Suprapubic skin (tissue), 4 donors: ENCODE measurements at places on chromosomes 4 and X.

DNA sequence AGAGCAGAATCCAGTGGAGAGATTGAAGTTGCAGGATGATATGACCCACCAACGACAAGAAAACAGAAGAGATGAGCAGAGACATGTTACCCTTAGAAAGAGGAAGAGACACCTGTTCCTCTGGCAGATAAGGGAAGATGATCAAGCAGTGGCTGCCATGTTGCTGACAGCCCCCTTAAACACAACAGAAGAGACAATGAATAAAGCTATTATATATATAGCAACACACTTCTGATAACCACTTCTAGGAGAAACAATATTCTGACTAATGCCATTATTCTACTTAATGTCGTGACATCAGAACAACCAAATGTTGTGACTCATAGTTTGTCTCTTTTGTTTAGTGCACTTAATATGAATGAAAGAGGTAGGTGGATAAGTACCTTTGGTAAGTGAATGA, 44.9 kb downstream of the SH3RF1 start:
- H3K27ac ChIP-seq, result no peak overlapping the region
- H3K4me1 ChIP-seq, result peaks cover 8% of the 10 kb centered on the region
- no peaks in the 10 kb centered on the region for H3K27me3 ChIP-seq
- DNase-seq, result no peak
- no peaks in the 10 kb centered on the region for H3K36me3 ChIP-seq
- H3K4me3 ChIP-seq, result no peak overlapping the region

GRCh38 chrX:9935436-9935835, 31.7 kb upstream of the CLDN34 start:
- no peak for DNase-seq
- no peaks in the 10 kb centered on the region for H3K4me1 ChIP-seq
- no peaks in the 10 kb centered on the region for H3K27me3 ChIP-seq

GRCh38 chrX:13179100-13179499, 134.7 kb upstream of the FAM9C start:
- no peaks in the 10 kb centered on the region for H3K4me1 ChIP-seq
- no peak overlapping the region for H3K27ac ChIP-seq
- H3K4me3 ChIP-seq, result no peak overlapping the region
- no peaks in the 10 kb centered on the region for H3K36me3 ChIP-seq

DNA sequence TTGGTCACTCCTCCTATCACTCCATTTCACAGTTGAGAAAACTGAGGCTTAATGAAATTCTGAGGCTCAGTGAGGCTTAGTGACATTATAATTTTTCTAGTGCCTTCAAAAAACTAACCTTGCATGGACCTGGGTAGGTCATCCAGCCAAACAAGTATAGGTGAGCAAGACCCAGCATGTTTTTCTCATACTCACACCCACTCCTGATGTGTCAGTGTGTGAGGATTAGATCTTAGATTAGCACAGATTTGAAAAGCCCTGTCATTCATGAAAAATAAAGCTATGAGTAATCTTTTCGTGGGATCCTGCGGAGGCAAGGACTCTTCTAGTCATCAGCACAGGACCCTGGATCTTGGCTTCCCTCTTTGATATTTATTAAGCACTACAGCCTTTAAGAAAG, 146.7 kb downstream of the CHIC2 start:
- H3K27me3 ChIP-seq, result no peaks in the 10 kb centered on the region
- H3K27ac ChIP-seq, result no peak overlapping the region
- DNase-seq, result no peak
- H3K4me3 ChIP-seq, result no peak overlapping the region

- no peak for DNase-seq
- no peaks in the 10 kb centered on the region for H3K27me3 ChIP-seq
- no peak overlapping the region for H3K4me3 ChIP-seq
- H3K36me3 ChIP-seq, result no peaks in the 10 kb centered on the region
- H3K27ac ChIP-seq, result no peak overlapping the region
- H3K4me1 ChIP-seq, result no peaks in the 10 kb centered on the region
Measured at GRCh38 chrX:131216828-131217227, 72.3 kb downstream of the IGSF1 start.

DNA sequence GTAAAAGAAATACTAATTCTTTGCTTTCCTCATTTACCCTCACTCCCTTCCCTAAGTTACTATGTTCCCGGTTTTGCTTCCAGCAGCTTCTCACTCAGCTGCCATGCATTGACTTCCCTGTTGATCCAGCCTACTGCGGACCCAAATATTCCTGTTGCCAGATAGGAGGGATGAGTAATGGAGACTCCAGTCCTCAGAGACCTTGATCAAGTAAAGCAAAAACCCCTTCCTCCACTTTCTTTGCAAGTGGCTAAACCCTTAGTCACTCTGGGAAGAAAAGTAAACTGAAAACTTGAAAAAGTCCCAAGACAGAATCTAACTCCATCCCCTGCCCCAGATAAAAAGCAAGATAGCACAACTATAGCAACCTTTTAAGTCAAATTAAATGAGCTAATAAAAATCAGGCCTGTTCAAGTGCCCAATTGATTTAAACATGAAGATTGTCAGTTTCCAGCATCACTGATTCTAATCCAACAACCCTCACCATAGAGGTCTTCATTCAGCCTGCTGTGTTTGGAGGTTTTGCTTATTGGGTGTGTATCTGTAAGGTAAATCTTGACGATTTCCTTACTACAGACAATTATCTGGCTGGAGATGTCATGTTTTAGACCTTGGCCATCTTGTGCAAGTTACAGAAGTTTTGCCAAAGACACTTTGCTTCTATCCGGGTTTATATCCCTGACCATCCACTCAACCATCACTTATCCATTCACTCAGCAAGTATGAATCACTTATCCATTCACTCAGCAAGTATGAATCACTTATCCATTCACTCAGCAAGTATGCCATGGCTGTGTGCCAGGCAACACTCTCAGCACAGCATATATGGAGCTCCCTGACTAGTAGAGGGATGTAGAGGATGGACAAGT, 17.6 kb downstream of the FGFBP1 start:
- H3K36me3 ChIP-seq, result no peaks in the 10 kb centered on the region
- H3K4me3 ChIP-seq, result no peak overlapping the region
- peaks cover 4% of the 10 kb centered on the region for H3K4me1 ChIP-seq
- no peak overlapping the region for H3K27ac ChIP-seq
- no peak for DNase-seq

- H3K4me3 ChIP-seq, result no peak overlapping the region
- no peaks in the 10 kb centered on the region for H3K27me3 ChIP-seq
- no peak overlapping the region for H3K27ac ChIP-seq
- DNase-seq, result no peak
- no peaks in the 10 kb centered on the region for H3K36me3 ChIP-seq
Measured at GRCh38 chr4:126238013-126238412, 923.3 kb downstream of the FAT4 start.

GRCh38 chrX:64093761-64094160, 111.7 kb downstream of the AMER1 start:
- no peaks in the 10 kb centered on the region for H3K36me3 ChIP-seq
- H3K27me3 ChIP-seq, result no peaks in the 10 kb centered on the region
- H3K27ac ChIP-seq, result no peak overlapping the region
- no peak for DNase-seq
- H3K4me1 ChIP-seq, result no peaks in the 10 kb centered on the region

GRCh38 chrX:123961268-123962005, at the start of gene STAG2:
STAG2 (plus strand) TSS chrX:123961706; CDS start chrX:124022628, 60,922 bp downstream.
- peak within 1 kb of the TSS; percentile 100 for H3K27ac ChIP-seq
- H3K4me3 ChIP-seq, result peak within 1 kb of the TSS; percentile 80
- DNase-seq, result no peak
- H3K4me1 ChIP-seq, result peaks cover 15% of the 10 kb centered on the region
- H3K36me3 ChIP-seq, result no peaks in the 10 kb centered on the region

DNA sequence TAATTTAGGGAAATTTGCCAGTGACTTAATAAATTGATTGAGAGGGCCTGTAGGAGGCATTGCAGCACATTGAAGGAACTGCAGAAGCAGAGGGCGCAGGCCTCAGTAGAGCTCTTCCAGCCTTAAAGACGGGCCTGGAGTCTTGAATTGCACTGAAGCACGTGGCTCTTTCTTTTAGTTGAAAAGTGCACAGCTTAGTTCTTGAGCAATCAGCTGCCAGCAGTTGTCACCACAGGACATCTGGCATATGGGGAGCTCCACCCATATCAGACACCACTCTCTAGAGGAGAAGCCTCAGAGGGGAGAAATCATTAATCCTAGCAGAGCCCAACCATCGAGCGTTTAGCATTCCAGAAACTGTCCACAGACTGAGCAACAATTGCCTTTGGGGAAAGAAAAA, 16.0 kb upstream of the FGF16 start:
- no peaks in the 10 kb centered on the region for H3K4me1 ChIP-seq
- H3K4me3 ChIP-seq, result no peak overlapping the region
- no peaks in the 10 kb centered on the region for H3K27me3 ChIP-seq
- H3K36me3 ChIP-seq, result no peaks in the 10 kb centered on the region
- no peak overlapping the region for H3K27ac ChIP-seq

- H3K36me3 ChIP-seq, result no peaks in the 10 kb centered on the region
- no peak for DNase-seq
- no peak overlapping the region for H3K4me3 ChIP-seq
- no peak overlapping the region for H3K27ac ChIP-seq
- H3K4me1 ChIP-seq, result no peaks in the 10 kb centered on the region
Measured at GRCh38 chrX:108165383-108166111, 74.0 kb downstream of the ATG4A start.

- H3K4me3 ChIP-seq, result no peak overlapping the region
- peaks cover 3% of the 10 kb centered on the region for H3K4me1 ChIP-seq
- no peak for DNase-seq
- no peaks in the 10 kb centered on the region for H3K27me3 ChIP-seq
- no peaks in the 10 kb centered on the region for H3K36me3 ChIP-seq
Measured at GRCh38 chr4:90544532-90545045, 417.4 kb downstream of the CCSER1 start.

DNA sequence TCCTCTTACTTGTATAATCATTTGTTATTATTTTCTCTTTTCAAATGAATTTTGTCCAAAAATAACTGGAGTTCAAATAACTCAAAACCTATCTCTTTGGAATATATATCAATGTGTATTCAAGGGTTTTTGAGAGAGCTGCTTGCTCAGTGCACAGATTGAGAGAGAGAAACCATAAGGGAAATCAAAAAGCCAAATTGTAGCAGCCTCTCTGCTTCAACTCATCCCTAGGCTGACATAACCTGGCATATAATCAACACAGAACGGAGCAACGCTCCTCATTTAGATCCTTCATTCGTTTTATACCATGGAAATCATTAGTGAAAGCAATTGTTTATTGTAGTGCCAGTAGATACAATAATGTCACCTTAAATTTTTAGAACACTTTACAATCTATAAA, 1.8 kb upstream of the GPM6A start:
- DNase-seq, result no peak
- no peaks in the 10 kb centered on the region for H3K36me3 ChIP-seq
- no peak overlapping the region for H3K4me3 ChIP-seq
- no peaks in the 10 kb centered on the region for H3K4me1 ChIP-seq
